Stimulated activated naive CD4-positive, alpha-beta T cell treated with Interleukin-2 at 50 U/mL for 16 hours (primary cell): ENCODE measurements at places on chromosomes 2 and 18.

DNA sequence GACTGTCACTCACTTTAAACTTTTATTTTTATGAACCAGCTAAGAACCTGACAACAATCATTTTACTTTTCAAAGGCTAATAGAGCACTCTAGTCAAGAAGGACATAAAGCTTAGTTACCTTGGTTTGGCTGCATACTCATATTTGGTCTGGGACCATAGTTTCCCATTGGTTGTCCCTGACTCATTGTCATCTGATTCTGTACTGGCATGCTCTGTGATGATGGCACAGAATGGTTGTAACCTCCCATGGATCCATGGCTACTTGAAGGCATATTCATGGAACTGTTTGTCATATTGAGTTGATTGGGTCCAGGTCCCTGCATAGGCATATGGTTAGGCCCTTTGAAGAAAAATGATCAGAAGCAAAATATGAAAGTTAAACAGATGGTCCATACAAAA is 37.9 kb downstream of the SS18 start:
- no peak for DNase-seq

- DNase-seq = no peak
Observed at GRCh38 chr2:28274911-28275685, 117.6 kb upstream of the FOSL2 start.

DNA sequence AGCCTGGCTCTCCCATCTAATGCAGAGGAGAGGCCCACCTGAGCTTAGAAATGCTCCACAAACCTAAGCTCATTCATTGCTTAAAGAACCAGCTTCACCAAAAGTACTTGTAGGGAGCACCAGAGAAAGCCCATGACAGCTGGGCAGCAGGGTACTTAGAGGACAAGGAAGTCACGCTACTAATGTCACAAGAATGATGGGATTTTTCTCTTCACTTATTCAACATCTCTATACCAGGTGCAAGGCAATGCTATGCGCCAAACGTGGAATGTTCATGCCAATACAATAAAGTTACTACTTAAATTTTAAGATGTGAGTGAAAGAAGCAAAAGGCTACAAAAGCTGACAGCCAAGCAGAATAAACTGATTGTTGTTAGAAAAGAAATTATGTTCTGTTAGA is 36.0 kb downstream of the LONRF2 start:
- DNase-seq = no peak

- DNase-seq = no peak
Observed at GRCh38 chr18:2572171-2572569, 813 bp downstream of the NDC80 start.

DNA sequence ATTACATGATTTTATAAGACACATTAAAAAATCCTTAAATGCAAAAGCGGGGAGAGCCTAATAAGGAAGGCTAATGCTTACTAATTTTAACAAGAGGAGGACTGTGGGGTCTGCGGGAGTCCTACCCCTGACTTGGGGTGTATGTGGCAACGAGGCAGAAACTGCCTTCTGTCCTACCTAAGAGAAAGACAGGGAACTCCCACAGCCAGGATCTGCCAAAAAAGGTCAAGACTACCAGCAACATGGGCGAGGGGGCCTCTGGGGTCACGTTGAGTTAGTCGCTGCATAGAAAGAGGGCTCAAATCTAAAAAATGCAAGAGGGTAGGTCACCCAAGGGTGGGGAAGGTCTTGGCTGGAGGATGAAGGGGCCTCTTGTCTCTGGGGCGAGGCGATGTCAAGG is 529 bp upstream of the AMER3 start:
- no peak for DNase-seq

GRCh38 chr2:24744356-24744755 is 48.8 kb downstream of the PTRHD1 start:
- DNase-seq = no peak

DNA sequence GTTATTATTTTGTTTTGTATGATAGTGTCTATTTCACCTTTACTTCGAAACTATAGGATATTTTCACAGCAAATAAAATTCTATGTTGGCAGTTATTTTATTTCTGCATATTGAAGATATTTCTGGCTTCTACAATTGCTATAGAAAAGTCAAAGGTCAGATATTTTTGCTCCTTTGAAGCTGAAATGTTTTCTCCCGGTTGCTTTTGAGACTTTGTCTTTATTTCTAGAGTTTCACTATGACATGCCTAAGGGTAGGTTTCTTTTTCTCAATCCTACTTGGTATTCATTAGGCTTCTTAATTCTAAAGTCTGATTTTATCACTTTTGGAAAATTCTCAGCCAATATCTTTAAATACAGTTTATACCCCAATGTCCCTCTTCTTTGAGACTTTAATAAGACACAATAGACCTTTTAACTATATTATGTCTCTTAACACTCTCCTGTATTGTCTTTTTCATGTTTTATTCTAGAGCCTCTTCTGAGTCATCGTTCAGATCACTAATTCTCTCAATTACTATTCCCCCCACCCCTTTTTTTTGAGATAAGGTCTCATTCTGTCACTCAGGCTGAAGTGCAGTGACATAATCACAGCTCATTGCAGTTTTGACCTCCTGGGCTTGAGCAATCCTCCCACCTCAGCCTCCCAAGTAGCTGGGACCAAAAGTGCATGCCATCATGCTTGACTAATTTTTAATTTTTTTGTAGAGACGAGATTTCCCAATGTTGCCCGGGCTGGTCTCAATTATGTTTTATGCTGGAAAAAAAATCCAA is 50.5 kb downstream of the USP37 start:
- DNase-seq = no peak

DNA sequence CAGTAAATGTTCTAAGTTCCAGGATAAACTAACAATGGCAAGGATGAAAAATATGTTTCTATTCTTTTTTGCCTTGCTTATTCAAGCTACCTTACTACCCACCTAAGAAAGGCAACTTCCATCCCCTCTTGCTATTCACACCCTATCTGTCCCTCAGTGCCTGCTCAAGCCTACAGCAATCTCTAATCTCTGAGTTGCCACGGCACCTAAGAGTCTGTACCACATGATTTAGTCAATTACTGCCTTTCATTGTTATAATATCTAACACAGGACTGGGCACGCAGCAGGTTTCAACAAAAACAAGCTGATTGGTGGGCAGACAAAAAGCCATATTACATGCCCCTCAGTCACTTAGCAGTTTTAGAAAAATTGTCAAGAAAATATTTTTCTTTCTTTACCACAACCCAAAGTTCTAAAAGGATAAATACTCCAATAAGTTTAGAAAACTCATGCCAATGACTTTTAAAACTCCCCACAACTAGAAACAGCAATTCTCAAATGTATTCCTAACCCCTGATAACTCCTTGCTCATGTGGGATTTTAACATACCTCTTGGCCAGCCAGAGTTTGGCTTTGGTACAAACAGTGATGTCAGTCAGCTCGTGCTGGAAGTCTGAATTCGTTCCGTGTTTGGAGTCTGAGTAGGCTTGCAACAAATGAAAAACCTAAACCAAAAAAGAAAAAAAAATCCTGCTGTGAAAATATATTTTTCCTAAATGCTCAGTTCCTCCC is 117.3 kb upstream of the ZFP36L2 start:
- no peak for DNase-seq

- DNase-seq = no peak
Observed at GRCh38 chr2:150023044-150023443, 435.5 kb upstream of the MMADHC start.

- no peak for DNase-seq
Observed at GRCh38 chr18:56197241-56197859, 441.0 kb downstream of the TXNL1 start.

DNA sequence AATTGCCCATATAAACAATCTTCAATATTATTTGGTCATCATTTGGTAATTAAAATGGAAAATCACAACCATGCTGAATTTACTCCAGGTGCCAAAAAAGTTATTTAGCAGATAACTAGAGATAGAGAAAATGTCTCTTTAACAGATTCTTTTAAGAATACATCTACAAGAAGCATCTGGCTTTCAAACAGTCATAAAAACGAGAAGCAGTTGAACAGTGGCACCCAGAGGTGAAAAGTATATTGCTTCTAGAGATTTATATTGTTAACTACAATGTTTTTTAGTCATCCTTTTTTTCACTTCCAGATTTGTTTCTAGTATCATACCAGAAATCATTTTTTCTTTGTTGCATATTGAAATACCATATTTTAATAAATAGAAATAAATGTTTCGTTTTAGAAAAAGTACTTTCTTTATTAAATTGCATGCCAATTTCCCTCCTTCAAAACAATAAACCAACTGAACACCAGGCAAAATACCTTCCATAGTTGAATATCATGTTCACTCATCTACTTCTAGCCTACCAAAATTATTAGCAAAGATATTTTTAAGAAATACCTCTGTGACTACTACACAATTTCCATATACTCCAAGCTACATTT is 65.4 kb upstream of the HNRNPA3 start:
- no peak for DNase-seq

- no peak for DNase-seq
Observed at GRCh38 chr2:134253117-134253704, 661 bp upstream of the MGAT5 start.

GRCh38 chr2:28619213-28620196 is 123.6 kb downstream of the PLB1 start:
- DNase-seq = no peak

DNA sequence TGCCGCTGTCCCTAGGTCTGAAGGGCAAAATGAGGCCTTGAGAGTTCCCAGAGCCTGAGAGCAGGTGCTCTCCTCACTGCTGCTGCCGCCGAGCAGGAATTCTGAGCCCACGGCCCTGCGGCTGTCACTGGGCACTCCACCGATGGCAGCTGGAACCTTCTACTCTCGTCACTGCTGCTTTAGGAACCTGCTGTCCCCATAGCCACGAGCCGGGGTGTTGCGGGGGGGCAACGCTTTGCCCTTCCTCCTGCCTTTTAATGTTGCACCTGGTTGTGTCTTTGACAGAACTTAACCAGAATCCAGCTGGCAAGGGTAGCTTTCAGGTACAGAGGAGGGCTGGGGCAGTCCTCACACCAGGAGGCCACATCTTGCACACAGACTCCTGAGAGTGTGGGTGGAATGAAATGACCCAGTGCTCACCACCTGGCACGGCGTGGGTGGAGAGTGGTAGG is 32.3 kb downstream of the NCK2 start:
- DNase-seq = no peak
